CD8-positive, alpha-beta memory T cell (primary cell): ENCODE measurements at places on chromosomes 6 and 20.

GRCh38 chr20:17339000-17339399, 112.2 kb downstream of the PCSK2 start:
- DNase-seq = no peak

- DNase-seq = no peak
These were observed 13.2 kb upstream of the FRK start for GRCh38 chr6:116073765-116074440.

- no peak for DNase-seq
These were observed 1.4 kb downstream of the FBXL4 start for GRCh38 chr6:98946266-98946878.

DNA sequence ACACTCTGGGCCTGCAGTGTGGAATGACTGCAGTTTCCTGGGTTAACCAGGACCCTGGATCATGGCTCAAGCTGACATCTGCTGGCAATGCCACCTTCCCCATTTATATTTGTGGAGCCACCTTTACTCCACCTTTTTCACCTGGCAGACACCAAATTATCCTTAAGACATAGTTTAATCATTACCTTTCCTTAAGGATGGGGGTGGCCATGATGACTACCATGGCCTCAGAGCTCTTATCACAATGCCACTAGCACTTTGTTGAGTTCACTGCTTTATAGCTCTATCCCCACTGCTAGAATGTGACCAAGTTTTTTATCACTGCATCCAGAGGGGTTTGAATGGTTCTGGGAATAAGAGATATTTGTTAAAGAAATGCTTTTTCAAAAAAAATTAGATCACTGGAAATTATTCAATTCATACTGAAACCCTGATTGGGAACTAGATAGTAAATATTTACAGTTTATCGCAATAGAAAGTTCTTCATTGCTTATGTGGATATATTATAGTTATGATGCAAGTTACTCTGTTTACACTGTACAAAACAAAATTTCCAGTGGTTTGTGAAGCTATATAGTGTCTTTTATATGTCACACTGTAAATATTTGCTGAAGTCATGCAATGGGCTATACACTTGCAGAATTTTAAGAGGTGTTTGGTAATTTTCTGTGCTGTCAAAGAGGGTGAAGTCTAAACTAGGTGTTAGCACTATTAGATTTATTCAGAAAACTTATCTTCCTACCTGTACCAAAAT, 37.3 kb upstream of the IFNGR1 start:
- DNase-seq = no peak

GRCh38 chr6:54403096-54403495, 94.9 kb downstream of the TINAG start:
- no peak for DNase-seq

DNA sequence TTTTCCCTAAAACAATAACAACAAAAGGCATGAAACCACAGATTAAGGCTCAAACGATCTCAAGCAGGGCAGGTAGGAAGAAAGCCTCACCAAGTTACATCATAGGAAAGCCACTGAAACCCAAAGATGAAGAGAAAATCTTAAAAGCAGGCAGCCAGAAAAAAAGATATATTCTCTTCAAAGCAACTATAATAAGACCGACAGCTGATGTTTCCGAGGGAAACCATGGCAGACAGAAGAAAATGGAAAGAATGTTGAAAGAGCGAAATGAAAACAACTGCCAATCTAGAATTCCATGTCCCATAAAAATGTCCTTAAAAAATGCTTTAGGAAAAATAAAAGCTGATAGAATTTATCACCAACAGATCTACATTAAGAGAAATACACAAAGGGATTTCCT, 161.5 kb upstream of the THBS2 start:
- no peak for DNase-seq

DNA sequence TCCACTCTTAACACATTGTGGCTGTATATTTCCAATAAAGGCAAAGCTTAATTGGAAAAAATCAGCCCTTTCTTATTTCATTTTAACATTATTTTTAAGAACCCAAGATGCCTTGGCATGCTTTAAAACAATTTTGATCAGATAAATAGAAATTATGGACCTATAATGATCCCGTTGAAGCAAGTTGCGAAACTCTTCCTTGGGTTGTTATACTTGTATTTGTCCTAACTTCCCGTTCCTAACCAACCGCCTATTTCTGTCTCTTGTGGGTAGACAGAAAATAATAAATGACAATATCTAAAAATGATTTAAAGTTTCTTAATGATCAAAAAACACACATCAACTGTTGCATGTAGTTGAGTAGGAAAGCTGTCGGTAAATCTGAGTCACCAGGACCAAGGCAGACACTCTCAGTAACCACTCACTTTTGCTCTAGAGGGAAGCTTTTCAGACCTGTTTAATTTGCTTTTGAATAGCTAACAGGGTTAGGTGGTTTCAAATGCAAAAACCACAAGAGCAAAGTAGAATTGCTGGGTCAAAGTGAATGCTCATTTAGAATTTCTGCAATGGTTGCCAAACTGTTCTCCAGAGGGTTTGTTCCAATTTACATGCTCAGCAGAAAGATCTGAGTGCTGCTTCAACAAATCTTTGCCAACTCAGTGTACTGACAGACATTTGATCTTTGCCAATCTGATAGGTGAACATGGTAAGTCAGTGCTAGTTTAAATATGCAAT, 34.2 kb upstream of the KCNK5 start:
- no peak for DNase-seq

DNA sequence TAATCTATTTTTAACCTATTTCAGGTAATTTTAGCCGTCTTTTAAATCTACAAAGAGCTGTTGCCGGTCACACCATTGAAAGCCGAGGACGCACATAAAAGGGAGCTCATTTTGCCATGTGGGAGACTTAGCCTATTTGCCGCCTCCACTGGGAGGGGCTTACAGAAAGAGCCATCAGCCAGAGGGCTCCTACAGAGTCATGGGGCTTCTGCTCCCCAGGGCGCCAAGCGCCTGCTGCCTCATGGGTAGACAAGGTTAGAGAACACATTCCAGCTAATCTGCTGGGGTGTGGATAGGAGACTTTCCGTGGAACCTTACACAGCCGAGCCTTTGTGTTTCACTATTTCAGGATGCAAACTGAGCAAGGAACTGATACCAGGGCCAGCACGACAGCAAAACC, 12.6 kb downstream of the PCMTD2 start:
- no peak for DNase-seq

DNA sequence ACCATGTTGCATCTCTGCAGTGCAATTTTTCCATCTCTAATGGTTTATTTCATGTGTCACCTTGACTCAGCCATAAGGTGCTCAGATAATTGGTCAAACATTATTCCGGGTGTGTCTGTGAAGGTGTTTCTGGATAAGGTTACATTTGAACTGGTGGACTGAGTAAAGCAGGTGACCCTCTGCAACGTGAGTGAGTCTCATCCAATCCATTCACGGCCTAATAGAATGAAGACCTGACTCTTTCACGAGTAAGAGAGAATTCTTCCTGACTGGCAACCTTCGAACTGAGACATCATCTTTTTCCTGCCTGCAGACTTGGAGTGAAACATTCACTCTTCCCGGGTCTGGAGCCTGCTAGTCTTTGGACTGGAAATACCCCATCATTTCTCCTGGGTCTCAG, 77.1 kb upstream of the SLC22A23 start:
- DNase-seq = no peak

DNA sequence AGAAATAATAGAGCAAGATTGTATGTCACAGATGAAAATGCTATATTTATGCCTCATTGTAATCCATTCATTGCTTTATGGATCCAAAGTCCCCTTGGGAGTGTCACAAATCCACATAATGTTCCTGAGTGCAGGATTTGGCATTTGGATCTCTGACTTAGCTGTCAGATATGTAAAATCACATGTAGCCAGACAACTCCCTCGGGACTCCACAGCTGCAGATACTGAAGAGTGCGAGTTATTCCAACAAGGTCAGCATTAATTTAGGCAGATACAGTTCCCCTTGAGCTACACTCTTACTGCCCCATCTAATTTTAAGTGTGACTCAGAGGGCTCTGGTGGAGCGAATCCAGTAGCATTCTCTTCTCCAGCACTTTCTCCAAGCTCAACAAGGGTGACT, 433.2 kb downstream of the CD83 start:
- DNase-seq = no peak

DNA sequence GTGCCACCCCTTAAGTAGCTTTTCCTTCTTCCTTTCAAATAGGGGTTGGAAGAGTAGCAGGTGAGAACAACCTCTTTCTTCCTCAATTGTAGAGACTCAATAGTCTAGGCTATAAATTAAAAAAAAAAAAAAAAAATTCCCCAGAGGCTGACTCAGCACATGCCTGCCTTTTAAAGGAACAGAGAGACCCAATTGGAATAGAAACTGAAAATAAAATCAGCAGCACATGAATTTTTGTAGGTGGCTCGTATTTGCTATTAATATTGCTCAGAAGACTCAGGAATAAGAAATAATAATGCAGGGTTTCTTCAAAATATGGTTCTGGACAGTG, 19.3 kb downstream of the TOP1 start:
- DNase-seq = peak; percentile 36

- DNase-seq = peak; percentile 22
These were observed 130.8 kb downstream of the JPH2 start for GRCh38 chr20:44056010-44056698.

DNA sequence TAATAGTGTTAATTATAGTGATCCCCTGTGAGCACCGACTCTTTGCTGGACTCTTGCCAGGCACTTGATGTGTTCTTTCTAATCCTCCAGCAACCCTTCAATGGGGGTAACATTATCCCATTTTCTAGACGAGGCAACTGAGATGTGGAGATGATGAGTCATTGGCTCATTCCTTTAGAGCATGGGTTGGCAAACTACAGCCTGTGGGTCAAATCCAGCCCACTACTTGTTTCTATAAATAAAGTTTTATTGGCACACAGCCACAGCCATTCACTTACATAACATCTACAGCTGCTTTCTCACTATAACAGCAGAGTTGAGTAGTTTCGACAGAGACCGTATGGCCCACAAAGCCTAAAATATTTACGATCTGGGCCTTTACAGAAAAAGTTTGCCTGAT, 249.5 kb upstream of the KCNG1 start:
- DNase-seq = no peak

GRCh38 chr6:87918461-87918941, 129.1 kb upstream of the SPACA1 start:
- DNase-seq = no peak

DNA sequence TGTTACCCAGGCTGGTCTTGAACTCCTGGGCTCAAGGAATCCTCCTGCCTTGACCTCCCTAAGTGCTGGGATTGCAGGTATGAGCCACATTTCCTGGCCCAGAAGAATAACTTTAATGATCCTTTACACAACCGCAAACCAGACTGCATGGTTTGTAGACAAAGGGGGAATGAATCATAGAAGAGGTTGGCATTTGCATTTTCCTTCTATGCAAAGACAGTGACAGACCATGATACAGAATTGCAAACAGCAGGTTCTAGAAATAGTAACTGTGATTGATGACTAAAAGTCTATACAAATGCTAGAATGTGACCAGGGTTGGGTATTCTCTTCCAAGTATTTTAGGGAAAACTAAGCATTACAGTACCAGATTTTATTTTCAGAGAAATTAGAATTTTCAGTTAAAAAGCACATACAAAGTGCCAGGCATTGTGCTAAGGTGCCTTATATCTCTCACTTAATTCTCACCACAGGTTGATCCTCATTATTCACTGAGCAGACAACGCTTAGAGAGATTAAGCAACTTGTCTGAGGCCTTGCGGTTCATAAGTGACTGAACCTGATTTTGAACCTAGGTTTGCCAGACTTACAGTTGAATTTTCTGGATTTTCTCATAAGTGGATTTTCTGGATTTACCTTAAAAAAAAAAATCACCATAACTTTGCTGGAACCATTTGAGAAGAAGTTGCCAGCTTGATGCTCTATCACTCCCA, 146.6 kb downstream of the ZFAND3 start:
- no peak for DNase-seq

DNA sequence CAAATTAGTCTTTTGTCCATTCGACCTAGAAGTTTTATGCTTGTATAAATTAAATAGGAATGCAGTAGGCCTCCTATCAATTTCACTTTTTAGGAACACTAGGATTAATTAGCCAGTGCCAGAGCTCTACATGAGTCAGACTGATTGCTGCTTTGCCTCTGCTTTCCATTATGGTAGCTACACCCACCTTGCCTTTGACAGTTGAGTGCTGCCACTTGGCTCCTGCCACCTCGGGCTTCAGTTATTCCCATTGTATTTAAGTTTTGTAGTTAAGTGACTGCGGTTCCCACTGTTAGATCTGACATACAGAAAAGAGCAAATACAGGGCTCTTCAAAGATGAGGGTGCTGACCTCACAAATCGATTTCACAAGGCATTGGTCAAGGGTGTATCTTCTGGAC, 16.6 kb upstream of the WFDC12 start:
- no peak for DNase-seq

GRCh38 chr6:36912030-36912454, 26.3 kb downstream of the C6orf89 start:
- peak; percentile 17 for DNase-seq

DNA sequence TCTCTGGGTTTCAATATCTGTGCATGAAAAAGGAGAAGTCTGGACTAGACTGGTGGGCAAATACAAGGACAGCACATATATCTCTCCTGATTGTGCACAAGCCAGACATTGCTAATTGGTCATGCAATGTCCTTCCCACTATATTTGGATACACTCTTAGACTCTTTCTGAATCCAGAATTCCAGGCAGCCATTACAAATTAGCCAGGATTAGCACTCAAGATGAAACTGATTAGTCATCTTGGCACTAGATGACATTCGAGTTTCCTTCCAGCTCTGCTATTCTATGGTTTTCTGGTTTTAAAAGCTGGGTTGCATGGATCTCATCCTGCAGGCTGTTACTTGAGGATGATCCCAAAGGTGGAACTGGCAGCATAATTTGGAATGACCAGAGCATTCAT, 73.2 kb downstream of the SCP2D1 start:
- no peak for DNase-seq

DNA sequence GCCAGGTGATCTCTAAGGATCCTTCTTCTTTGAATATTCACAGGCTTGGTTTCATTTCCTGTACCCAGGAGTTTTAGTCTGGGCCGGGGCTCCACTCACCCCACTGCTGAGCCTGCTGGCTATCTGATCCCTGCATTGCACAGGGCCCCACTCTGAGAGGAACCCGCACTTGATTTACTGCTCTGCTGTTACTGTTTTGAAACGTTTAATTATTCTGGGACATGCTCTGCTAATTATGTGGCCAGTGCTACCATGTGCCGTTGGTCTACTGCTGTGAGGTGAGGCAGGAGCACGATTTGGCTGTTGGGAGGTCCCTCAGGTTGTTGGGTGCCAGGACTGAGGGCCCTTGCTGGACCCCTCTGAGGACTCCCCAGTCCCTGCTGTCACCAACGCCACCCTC, 108.7 kb upstream of the SIRPA start:
- no peak for DNase-seq

GRCh38 chr6:134910593-134910935, 39.3 kb downstream of the ALDH8A1 start:
- no peak for DNase-seq

GRCh38 chr6:69181964-69182363, 546.9 kb downstream of the ADGRB3 start:
- no peak for DNase-seq

- peak; percentile 71 for DNase-seq
These were observed 101.5 kb upstream of the BACH2 start for GRCh38 chr6:90397929-90398674.

DNA sequence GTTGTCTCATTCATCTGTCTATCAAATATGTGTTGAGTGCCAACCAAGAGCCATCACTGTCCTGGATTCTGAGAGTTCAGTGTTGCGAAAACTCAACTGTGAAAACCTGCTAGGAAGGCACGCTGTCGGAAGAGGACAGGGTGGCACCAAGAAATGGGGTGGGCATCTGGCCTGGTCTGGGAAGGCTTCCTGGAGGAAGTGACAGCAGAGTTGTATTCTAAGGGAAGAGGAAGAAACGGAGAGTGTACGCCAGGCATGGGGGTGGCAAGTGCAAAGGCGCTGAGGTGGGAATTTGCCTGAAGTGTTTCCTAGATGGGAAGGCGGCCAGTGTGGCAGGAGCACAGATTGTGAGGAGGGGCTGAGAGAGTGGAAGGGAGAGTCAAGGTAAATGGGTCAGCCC, 91.2 kb downstream of the ANKRD60 start:
- no peak for DNase-seq
